ENCODE measurements at places on chromosomes 11 and 22. TPM values are rescaled to one million over a fixed set of nuclear protein-coding genes. Genes with fewer than 3 reads are reported as not detected.
A peak's percentile ranks its signal among the peaks of the same experiment; 100 is the strongest.

GRCh38 chr11:57143459-57143858 lies 38.3 kb upstream of the LRRC55 start:
- H3K4me3 ChIP-seq, result no peak overlapping the region
- H3K36me3 ChIP-seq, result no peaks in the 10 kb centered on the region
- DNase-seq, result no peak
- no peak overlapping the region for H3K27ac ChIP-seq
- no peaks in the 10 kb centered on the region for H3K4me1 ChIP-seq

GRCh38 chr22:24463071-24463760 lies 31.9 kb upstream of the UPB1 start:
- peaks cover 18% of the 10 kb centered on the region for H3K4me1 ChIP-seq
- H3K27me3 ChIP-seq, result no peaks in the 10 kb centered on the region
- no peaks in the 10 kb centered on the region for H3K36me3 ChIP-seq
- H3K4me3 ChIP-seq, result no peak overlapping the region
- DNase-seq, result no peak
- no peak overlapping the region for H3K27ac ChIP-seq

- no peak for DNase-seq
- H3K4me1 ChIP-seq, result no peaks in the 10 kb centered on the region
- no peaks in the 10 kb centered on the region for H3K27me3 ChIP-seq
- peaks cover 18% of the 10 kb centered on the region for H3K36me3 ChIP-seq
Measured at GRCh38 chr11:20374741-20375300, 11.3 kb downstream of the HTATIP2 start.

DNA sequence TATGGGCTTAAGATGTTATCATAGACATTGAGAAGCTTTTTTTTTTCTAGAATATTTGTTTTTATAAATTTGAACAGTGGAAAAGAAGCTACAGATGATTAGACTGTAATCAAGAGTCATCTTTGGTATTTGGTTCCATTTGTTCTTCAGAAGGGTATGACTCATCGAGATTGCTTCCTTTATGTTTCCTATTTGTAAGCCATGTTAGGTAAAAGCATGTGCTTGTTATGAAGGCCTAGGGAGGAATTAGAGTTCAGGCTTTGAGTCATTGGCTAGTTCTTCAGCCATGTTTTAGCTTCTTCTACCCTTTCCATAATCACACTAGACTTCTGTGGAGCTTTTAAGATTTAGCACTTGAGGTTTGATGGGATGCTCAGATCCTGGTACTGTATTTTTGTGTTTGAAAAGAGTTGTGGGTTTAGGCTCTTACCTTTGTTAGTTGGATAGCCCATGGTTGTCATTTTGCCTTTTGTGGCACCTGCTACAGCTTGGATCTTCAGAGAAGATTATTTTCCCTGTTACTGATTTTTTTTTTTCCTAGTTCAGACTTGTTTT lies 44.3 kb downstream of the POLD3 start:
- H3K27ac ChIP-seq, result peak overlapping the region; percentile 89
- no peak for DNase-seq
- no peak overlapping the region for H3K4me3 ChIP-seq
- peaks cover 7% of the 10 kb centered on the region for H3K36me3 ChIP-seq
- H3K27me3 ChIP-seq, result no peaks in the 10 kb centered on the region

GRCh38 chr11:102184269-102184987 lies 74.2 kb downstream of the YAP1 start:
- DNase-seq, result no peak
- no peak overlapping the region for H3K27ac ChIP-seq
- no peaks in the 10 kb centered on the region for H3K27me3 ChIP-seq
- H3K36me3 ChIP-seq, result no peaks in the 10 kb centered on the region
- H3K4me3 ChIP-seq, result no peak overlapping the region

DNA sequence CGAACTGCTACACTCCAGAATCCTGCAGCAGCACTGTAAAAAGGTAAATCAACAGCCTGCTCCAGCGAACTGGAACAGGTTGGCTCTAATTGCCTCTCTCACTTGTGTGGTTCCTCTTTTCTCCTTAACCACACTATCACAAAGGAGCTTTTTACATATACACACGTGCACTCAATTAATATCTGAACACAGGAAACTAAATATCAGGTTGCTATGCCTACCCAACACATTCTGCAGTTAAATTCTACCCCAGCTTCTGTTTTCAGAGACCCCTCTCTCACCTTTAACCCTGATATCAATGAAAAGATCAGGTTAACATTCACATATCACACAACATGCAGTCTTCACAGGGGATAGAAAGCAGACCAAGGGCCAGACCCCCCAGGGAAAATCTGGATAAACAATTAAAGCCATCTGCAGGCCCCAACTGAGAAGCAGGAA lies 11.0 kb downstream of the RBFOX2 start:
- H3K4me1 ChIP-seq, result peaks cover 75% of the 10 kb centered on the region
- no peak overlapping the region for H3K4me3 ChIP-seq
- no peaks in the 10 kb centered on the region for H3K27me3 ChIP-seq

- no peak within 1 kb of the TSS for H3K27ac ChIP-seq
- peaks cover 22% of the 10 kb centered on the region for H3K4me1 ChIP-seq
- DNase-seq, result no peak
- H3K4me3 ChIP-seq, result peak within 1 kb of the TSS; percentile 27
- H3K27me3 ChIP-seq, result peaks cover 44% of the 10 kb centered on the region
Measured at GRCh38 chr11:127000291-127000968, at the start of gene KIRREL3. KIRREL3 (minus strand) TSS chr11:127000770.

GRCh38 chr11:109708184-109708583 lies 286.2 kb downstream of the C11orf87 start:
- H3K36me3 ChIP-seq, result no peaks in the 10 kb centered on the region
- no peak overlapping the region for H3K4me3 ChIP-seq
- no peak for DNase-seq
- no peaks in the 10 kb centered on the region for H3K27me3 ChIP-seq
- no peak overlapping the region for H3K27ac ChIP-seq
- H3K4me1 ChIP-seq, result no peaks in the 10 kb centered on the region

- no peak overlapping the region for H3K27ac ChIP-seq
- peaks cover 35% of the 10 kb centered on the region for H3K4me1 ChIP-seq
- no peak for DNase-seq
- H3K36me3 ChIP-seq, result no peaks in the 10 kb centered on the region
Measured at GRCh38 chr11:126102436-126102981, 39.8 kb upstream of the CDON start.

DNA sequence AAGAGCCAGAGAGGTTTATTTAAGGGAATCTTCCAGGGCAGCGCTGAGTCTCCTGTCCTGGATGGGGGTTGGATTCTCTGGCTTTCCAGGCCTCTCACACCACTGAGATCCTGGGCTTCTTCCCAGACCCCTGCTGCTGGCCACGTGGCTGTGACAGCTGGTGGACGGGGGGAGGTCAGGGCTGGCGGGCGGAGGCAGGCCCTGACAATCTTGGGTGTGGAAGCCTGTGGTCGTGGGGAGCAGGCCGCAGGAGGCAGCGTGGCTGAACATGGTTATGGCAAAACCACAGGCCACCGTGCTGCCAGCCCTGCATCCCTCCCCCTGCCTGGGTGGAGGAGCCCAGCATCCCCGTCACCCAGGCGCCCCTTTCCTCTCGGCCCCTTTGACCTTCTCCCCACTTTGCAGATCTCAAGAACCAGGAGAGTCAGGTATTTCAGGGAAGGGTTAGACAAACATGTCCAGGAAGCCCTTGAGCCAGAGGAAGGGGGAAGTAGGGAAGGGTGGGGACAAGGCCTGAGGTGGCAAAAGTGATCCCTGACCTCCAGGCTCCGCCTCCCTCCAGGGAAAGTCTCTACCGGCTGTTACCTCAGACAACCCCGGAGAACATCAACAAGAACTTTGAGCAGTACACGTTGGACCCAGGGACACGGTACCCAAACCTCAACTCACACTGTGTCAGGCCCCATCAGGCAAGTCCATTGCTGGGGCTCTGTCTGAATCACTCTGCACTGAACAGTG lies 111.8 kb downstream of the MICAL2 start:
- peak; percentile 85 for DNase-seq
- H3K27me3 ChIP-seq, result no peaks in the 10 kb centered on the region
- H3K4me1 ChIP-seq, result peaks cover 74% of the 10 kb centered on the region
- H3K4me3 ChIP-seq, result no peak overlapping the region
- H3K27ac ChIP-seq, result peak overlapping the region; percentile 66
- peaks cover 9% of the 10 kb centered on the region for H3K36me3 ChIP-seq

GRCh38 chr11:121965330-121965729 lies 150.7 kb downstream of the BLID start:
- H3K36me3 ChIP-seq, result no peaks in the 10 kb centered on the region
- H3K27ac ChIP-seq, result no peak overlapping the region
- no peak for DNase-seq

- no peak for DNase-seq
- peaks cover 17% of the 10 kb centered on the region for H3K4me1 ChIP-seq
- no peak overlapping the region for H3K4me3 ChIP-seq
- no peaks in the 10 kb centered on the region for H3K27me3 ChIP-seq
Measured at GRCh38 chr11:3995307-3995706, 99.3 kb upstream of the RRM1 start.

The ANO9 gene
- total RNA-seq, result 0.14 TPM

DNA sequence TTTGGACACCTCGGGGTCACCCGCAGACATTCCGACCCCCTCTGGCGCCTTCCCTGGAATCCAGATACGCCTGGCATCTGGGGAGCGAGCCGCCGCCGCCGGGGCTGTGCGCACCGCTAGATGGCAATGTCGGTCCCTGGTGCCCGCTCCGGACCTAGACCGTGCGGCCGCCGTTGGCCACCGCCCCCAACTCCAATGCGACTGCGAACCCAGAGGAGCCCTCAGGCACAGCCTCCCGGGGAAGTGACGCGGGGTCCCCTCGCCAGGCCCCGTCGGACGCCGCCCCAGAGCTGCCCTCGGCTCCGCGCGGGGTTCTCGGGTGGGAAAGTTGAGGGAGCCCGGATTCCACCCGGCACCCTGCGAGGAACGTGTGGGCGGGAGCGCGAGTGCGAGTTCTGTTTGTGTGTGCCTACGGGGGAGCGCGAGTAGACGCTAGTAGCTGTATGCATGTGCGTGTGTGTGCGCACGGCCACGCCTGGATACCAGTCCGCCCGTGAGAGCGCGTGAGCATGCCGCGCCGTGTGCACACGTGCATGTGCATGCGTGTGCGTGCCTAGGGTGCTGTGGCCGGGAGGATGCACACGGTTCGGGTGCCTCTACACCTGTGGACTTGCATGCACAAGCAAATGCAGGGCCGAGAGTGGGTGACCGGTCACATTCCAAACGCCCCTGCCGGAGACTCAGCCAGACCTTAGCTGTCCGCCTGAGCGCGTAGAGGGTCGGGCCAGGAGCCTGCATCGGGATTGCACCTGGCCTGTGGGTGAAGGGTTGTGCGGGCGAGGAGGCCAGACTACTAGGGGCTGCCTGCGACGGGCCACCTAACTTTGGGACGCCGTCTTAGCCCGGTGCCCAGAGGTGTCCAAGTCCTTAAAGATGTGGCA lies 1.9 kb downstream of the CHRM4 start:
- no peak overlapping the region for H3K27ac ChIP-seq
- H3K27me3 ChIP-seq, result peaks cover 57% of the 10 kb centered on the region
- no peaks in the 10 kb centered on the region for H3K36me3 ChIP-seq
- peak; percentile 74 for DNase-seq
- peak overlapping the region; percentile 26 for H3K4me3 ChIP-seq

DNA sequence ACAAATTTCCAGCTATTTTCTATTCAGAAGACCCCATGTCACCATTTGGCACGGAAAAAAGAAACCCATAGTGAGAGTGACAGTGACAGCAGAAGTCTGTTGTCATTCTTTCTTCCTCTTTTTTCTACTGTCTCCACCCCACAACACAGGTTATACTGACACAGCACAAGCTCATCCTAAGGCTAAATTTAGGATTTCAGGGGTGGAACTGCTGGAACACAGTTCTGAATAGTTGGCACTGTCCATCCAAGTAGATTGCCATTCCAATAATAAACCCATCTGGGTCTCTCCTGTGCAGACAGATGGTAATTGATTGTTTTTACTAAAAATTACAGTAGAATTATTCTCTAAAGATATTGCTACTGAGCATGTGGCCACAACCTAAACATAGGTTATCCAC lies 95.2 kb upstream of the C11orf87 start:
- H3K27me3 ChIP-seq, result no peaks in the 10 kb centered on the region
- no peaks in the 10 kb centered on the region for H3K36me3 ChIP-seq
- no peak overlapping the region for H3K27ac ChIP-seq
- H3K4me3 ChIP-seq, result no peak overlapping the region

The VWCE gene
- 0.54 TPM for total RNA-seq

The FGF19 gene
- total RNA-seq, result not detected

DNA sequence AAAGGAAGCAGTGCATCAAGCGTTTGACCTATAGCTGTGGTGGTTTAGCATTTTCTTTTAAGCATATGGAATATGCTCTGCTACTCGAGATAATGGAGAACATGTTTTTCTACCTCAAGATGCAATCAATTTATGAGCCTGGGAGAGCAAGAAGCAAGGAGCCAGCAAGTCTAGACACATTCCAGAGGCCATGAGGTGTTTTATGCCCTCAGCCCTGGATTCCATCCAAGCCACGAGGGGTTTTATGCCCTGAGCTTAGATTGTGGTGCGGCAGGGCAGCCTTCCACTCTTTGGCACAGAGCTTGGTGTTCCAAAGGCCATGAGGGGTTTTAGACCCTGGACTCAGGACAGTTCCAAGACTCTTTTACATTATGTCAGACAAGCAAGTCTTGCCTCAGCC lies 11.7 kb upstream of the DNAJB13 start:
- no peak overlapping the region for H3K4me3 ChIP-seq
- DNase-seq, result no peak
- no peak overlapping the region for H3K27ac ChIP-seq
- no peaks in the 10 kb centered on the region for H3K36me3 ChIP-seq
- no peaks in the 10 kb centered on the region for H3K4me1 ChIP-seq
- no peaks in the 10 kb centered on the region for H3K27me3 ChIP-seq

- H3K27ac ChIP-seq, result no peak overlapping the region
- DNase-seq, result no peak
- H3K4me3 ChIP-seq, result no peak overlapping the region
- no peaks in the 10 kb centered on the region for H3K4me1 ChIP-seq
- no peaks in the 10 kb centered on the region for H3K27me3 ChIP-seq
Measured at GRCh38 chr11:95443386-95443785, 212.4 kb upstream of the SESN3 start.

The MLC1 gene
- total RNA-seq, result 0.14 TPM

The SPTBN2 gene
- total RNA-seq, result 4.3 TPM

The RTN4RL2 gene
- total RNA-seq, result 0.41 TPM

DNA sequence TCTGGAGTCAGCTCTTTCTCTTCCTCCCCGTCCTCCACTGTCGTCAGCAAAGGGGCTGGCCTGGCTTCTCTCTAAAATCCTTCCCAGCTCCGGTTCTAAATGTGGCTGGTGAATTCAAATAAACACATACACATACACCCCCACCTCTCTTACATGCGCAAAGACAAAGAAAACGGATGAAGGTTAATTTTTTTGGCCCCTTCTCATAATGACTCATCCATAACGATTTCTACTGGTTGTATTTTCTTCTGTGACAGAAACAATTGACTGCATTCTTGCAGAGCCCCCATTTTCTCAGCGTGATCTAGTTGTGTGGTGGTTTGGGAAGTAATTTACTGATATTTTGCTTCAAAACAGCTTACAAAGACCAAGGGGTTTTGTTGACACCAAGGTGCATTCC lies 130.0 kb upstream of the NTM start:
- no peaks in the 10 kb centered on the region for H3K36me3 ChIP-seq
- no peak overlapping the region for H3K4me3 ChIP-seq
- H3K27me3 ChIP-seq, result no peaks in the 10 kb centered on the region
- no peak overlapping the region for H3K27ac ChIP-seq

GRCh38 chr22:35399678-35400500 lies at the start of gene MCM5:
MCM5 (plus strand) TSS chr22:35400140; CDS start chr22:35400439, 299 bp downstream.
- peak within 1 kb of the TSS; percentile 59 for H3K27ac ChIP-seq
- no peaks in the 10 kb centered on the region for H3K27me3 ChIP-seq
- peak within 1 kb of the TSS; percentile 70 for H3K4me3 ChIP-seq
- peak; percentile 99 for DNase-seq

All from sigmoid colon (tissue), 7 donors.